ENCODE measurements at places on chromosomes 11 and 22.

DNA sequence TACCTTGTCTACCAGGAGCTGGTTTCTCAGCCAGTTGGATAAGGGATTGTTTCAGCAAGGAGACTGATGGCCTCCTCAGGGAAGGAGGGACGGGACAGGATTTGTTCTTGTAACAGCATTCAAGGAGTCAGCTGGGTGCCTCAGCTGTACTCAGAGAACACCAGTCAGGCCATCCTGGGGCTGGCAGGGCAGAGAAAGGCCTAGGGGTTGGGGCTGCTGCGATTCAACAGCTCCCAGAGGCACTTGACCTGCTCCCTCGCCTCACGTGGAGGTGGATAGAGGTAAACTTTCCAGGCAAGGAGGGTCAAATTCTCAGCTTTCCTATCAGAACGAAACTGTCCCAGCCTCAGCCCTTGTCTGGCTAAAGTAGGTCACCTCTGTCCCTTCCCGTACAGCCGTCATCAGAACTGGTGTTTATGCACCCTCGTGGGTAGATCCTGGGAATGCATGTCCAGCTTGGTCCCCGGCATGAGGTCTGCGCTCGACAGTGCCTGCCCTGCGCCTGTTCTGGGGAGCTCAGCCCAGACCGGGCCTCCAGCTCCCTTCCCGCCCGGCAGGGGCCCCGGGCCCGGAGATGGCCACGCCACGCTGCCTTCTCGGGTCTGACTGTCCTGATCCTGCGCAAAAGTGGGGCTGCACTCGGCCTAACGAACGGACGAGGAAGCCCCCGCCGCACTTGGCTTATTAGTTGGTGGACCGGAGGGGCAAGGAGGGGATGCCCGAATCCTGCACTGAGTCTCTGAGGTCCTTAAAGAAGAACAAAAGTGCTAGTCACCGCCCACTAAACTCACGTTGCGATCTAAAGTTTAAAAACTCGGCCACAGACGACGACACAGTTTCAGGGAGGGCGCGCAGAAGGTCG lies 762 bp upstream of the CCDC134 start:
- peak; percentile 24 for DNase-seq

DNA sequence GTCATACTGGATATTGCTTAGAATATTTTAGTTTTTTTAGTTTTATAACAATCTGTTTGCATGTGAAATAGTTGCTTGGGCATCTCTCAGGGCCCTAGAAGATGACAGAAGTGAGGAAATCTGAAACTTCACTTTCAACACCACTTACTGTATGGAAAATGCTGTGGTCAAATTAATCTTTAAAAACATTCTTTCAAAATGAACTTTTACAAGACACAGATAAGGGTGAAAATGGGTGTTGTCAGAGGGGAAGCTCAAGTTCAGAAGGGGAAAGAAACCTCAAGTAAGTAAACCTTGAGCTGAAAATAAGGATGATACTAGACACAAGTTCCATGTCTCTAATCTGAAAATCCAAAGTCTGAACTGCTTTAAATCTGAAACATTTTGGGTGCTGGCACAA lies 1840.1 kb upstream of the RAG2 start:
- no peak for DNase-seq

DNA sequence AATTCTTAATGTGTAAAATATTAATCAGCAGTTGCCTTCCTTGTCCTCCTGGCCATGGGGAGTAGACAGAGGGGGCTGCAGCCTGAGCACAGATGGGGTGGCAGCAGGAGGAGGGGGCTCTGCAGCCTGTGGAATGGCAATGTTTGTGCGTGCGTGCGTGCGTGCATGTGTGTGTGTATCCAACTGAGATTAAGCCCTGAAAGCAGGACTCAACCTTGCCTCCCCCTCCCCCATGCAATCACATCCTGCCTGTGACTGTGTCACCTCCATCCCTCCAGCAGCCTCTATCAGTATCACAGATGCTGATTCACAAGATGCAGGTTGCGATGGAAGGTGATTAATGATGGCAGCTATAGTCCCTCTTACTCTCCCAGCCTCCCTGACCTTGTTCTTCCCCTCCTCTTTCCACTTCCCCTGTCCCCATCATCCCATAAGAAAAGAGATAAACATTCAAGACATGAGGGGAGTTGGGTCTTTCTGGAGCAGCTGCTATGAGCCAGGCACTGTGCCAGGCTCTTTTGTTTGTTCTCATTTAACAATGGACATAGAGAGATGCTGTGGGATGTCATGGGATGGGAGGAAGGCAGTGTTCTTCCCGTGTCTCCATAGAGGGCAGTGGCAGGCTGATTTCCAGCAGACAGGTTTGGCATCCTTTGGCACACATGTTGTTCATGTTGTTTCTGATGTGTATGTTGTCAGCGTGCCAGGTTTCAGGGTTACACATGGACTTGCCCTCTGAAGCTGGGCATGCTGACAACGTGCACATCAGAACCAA lies 43.8 kb upstream of the NECTIN1 start:
- DNase-seq = no peak

GRCh38 chr11:74933765-74934164 lies 15.1 kb downstream of the XRRA1 start:
- no peak for DNase-seq

GRCh38 chr11:67054836-67055523 lies 1.7 kb upstream of the RHOD start:
- no peak for DNase-seq

- no peak for DNase-seq
These were observed 81.7 kb upstream of the APOA1 start for GRCh38 chr11:116918925-116919655.

- DNase-seq = no peak
These were observed 17.0 kb downstream of the LAYN start for GRCh38 chr11:111557425-111558111.

DNA sequence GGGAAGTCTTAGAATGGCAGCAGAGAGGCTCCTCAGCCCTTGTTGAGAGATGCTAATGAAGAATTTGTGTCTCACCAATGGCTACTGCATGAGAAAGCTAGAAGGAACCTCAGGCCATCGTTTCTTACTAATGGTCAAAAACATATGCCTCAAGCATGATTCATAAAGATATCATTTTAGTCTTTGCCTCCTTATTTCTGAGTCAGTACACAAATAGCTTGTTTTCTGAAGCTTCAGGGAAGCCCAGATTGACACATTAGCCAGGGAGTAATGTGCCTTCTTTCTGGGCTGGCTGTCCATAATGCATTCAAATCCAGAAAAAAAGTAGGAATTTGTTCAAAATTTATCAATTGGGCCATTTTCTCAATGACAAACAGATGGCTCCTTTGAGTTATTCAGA lies 169.4 kb upstream of the ZBED5 start:
- DNase-seq = no peak

DNA sequence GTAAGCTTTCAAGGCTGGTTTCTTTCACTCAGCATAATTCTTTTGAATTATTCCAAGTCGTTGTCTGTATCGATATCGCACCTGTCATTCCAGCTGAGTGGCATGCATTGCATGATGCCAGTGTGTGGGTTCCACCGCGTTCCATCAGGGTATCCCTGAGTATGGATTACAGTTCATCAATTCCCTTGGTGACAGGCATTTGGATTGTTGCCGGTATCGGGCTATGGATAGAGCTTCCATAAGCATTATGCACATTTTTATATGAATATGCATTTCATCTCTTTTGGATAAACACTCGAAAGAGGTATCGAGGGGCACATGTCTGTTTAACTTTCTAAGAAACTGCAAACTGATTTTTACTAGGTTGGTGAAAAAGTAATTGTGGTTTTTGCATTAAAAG lies 698.8 kb downstream of the BRD1 start:
- DNase-seq = no peak

DNA sequence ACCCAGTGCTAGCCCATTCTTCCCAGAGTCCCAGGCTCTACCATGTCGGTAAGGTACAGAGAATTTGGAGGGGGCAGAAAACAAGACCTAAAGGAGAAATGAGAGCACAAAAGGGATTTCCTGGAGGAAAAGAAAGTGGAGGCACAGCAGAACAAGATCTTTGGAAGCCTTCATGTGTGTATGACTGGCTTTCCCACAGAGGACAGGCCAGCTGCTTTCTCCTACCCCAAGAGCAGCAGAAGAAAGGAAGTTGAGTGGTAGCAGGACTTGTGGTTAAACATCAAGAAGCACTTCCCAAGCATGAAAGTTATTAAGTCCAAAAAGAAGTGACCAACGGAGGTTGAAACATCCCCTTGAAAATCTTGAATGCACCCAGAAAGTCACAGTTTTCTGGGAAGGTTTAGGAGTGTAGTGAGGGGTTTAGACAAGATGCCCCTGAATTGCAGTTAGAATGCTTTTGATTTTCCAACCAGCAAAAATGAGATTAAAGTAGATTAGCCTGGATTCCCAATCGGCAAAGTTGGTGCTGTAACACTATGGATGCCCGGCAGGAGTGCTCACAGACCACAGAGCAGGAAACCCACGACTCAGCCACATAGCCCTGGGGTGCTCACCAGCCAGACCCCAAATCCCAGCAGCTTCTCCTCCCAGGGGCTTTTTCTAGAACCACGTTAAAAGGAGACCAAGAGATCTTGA lies 608 bp downstream of the TMPRSS13 start:
- DNase-seq = no peak

DNA sequence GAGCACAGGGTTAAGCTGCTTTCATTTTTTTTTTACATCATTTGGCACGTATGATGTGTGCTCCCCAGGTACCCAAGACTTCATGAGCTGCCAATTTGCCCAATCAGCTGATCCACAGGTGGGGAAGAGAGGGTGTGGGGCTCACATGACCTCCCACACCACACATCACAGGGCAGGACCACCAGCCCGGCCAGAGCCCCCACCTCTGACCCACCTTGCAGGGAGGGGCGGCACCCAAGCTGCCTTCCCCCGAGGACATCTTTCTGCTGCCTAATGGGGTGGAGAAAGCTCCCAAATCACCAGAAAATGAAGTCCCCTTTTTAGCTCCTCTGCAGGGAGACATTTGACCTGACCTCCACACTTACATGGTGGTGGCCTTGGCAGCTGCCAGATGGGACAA lies 119.8 kb downstream of the MPPED1 start:
- DNase-seq = no peak

GRCh38 chr11:79040348-79040747 lies 400.5 kb downstream of the TENM4 start:
- DNase-seq = no peak

DNA sequence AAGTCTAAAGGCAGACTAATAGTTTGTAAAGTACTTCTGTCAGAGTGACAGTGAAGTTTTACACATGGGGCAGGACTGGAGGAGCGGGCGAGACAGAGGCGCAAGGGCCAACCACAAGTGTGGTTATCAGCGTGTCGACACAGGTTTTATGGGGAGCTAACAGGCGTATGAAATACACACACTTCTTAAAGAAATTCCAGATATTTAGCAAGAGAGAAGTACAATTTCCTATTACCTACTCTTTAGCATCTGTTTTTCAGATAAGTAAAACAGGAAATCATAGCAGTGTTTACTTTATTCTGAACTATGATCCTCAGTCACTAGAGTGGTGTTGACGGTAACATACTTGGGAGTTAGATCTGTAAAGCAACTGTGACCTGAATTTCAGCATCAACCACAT lies 22.5 kb downstream of the VSIG10L2 start:
- no peak for DNase-seq

DNA sequence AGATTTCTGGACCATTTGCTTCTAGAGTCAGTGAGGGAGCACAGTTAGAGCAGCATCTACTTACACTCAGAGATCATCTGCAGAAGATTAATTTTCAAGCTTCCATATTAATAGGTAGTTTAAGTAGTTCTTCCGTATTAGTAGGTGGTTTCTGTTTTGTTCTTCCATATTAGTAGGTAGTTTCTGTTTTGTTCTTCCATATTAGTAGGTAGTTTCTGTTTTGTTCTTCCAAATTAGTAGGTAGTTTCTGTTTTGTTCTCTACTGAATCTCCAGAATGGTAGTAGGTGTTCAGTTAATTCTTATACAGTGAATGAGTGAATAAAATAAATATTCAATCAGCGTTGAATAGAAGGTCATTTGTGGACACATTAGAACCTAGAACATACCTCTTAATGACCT lies 175.7 kb downstream of the TMEM135 start:
- no peak for DNase-seq

- no peak for DNase-seq
These were observed 723 bp downstream of the OR51M1 start for GRCh38 chr11:5384335-5384734.

- no peak for DNase-seq
These were observed 62.9 kb upstream of the ATXN10 start for GRCh38 chr22:45608763-45609180.

DNA sequence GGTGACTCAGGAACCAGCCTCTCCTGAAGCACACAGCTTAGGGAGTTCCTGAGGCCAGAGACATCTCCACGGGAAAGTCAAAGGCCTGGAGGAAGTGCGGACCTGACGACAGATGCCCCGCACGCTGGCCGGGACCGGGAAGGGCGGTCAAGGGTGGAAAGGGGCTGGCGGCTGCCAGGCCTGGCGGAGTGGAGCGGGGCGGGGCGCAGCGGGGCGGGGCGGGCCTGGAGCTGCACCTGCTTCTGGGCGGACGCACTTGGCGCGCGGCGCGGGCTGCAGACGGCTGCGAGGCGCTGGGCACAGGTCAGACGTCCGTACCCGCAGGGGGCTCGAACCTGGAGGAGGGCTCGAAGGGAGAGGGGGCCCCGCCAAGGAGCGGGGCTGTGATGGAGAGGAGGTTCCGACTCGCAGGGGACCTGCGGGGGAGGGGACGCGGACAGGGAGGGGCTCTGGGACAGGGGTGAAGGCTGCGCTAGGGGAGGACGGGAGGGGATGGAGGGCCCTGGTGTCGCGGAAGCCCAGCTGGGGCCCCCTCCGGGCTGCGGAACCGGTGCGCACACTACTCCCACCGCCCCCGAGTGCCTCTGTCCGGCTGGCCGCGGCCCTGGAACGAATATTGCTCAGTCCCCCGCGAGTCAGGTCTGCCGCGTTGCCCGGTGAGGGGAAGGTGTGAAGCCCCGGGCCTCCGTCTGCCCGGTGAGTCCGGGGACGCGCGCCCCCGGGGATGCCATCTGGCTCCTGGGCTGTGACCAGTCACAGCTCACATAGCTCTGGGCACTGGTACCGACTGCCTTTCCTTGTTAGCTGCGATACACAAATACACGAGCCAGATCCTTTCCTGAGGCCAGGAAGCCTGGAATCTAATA lies at the start of gene TMEM45B:
Gene TMEM45B, plus strand, starts transcription at position 253 of the 866 bp plus-strand sequence. CDS start 36,635 bp downstream, outside the sequence.
- DNase-seq = no peak

GRCh38 chr11:57597461-57597915 lies at the start of gene SERPING1:
TSS of gene SERPING1 (plus strand) at chr11:57597685. CDS start at chr11:57598271, 586 bp downstream.
- DNase-seq = no peak

- no peak for DNase-seq
These were observed 105.8 kb upstream of the ARHGAP42 start for GRCh38 chr11:100581318-100581717.

DNA sequence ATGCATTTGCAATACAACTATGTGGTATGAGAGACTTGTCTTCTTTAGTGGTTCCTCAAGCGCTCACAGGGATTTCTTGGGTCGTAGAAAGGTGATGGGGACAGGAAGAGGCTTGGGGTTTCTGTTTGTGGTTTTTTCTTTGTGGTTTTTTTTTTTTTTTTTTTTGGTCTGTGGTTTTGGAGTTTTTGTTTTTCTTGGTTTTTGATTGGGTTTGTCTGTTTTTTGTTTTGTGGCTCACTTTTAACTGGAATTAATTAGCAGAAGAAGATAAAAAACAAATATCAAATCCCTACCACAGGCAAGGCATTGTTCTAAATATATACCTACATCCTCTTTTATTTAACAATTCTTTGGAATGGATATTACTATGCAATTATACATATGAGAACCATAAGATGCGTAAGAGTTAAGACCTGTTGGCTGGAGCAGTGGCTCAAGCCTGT lies 5.5 kb downstream of the TTC28 start:
- peak; percentile 25 for DNase-seq

GRCh38 chr22:38038426-38038825 lies 18.8 kb upstream of the PICK1 start:
- no peak for DNase-seq

- DNase-seq = no peak
These were observed 78.7 kb downstream of the PIWIL3 start for GRCh38 chr22:24695561-24696511.
